ENCODE measurements at places on chromosomes 4 and X. TPM values are rescaled to one million over a fixed set of nuclear protein-coding genes. Genes with fewer than 3 reads are reported as not detected.

DNA sequence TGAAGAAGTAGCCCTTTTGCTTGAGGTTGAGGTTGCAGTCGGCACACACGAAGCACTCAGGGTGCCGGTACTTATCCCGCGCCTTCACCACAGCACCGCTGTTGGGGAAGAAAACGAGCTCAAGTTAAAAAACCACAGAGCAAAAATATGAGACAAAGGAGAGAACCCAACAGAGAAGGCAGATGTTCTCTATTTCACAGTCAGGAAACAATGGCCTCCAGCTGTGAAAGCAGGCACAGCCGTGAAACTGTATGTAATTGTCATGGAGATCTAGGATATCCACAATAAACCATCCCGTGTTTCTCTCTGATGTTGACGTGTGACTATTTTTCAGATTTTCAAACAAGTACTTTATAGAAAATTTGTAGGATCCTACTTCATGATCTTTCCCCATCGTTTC is 30.9 kb upstream of the CCDC110 start:
- ATAC-seq: no peak

- peak; percentile 97 for ATAC-seq
Measured at GRCh38 chr4:24730256-24731001, 64.9 kb upstream of the SOD3 start.

DNA sequence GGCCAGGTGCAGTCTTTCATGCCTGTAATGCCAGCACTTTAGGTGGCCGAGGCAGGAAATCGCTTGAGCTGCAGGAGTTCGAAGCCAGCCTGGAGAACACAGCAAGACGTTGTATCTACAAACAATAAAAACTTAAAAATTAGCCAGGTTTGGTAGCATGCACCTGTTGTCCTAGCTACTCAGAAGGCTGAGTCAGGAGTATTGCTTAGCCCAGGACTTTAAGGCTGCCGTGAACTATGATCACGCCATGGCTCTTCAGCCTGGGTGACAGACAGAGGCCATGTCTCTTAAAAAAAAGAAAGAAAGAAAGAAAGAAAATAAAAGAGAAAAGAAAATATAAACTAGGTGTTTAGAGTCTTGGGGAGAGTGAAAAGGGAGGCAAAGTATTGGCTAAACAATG is 96.4 kb upstream of the PDE5A start:
- ATAC-seq: no peak

WNK3 gene
- 23.0 TPM for total RNA-seq

AMMECR1 gene
- 10.6 TPM for total RNA-seq

All from motor neuron (in vitro differentiated cells).